ENCODE measurements at places on chromosomes 7 and 10.

DNA sequence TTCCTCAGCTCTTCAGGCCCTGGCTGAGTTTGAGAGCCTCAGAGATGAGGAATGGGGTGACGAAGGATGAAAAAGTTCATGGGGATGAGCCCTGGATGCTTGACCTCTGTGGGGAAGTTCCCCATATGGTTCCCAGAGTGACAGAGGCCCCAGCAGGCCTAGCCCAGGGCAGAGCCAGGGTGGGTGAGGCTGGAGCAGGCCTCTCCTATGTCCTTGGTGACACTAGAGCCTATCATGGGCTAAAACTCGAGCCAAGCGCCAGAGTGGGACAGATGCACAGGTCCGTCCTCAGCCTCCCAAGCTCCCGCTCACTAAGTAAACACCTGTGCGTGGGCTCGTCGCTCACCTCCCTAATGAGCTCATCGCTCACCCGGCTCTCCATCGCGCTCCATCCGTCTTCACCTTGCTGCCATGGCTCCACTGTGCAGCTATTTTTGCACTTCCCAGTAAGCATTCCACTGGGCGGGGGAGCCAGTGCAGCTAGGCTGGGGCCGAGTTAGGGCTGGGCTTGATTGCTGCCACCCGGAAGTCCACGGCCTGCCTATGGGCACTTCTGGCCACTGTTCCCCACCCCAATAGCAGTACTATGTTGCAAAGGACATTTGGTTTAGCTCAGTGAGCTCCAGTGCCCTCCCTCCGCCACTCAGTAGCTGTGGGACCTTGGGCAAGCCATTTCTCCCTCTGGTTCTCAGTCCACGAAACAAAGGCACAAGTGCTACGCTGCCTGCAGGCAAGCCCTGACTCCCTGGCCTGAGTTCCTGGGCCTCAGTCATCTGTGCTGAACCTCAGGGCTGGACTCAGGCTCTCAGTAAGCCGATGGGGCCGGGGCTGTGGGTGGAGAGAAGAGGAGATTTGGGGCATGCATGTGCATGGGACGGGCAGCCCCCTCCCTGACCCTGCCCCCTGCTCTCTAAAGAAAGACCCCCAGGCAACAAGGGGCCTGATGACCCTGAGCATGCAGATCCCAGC, 117.3 kb upstream of the PCBD1 start:
- no peak for DNase-seq

DNA sequence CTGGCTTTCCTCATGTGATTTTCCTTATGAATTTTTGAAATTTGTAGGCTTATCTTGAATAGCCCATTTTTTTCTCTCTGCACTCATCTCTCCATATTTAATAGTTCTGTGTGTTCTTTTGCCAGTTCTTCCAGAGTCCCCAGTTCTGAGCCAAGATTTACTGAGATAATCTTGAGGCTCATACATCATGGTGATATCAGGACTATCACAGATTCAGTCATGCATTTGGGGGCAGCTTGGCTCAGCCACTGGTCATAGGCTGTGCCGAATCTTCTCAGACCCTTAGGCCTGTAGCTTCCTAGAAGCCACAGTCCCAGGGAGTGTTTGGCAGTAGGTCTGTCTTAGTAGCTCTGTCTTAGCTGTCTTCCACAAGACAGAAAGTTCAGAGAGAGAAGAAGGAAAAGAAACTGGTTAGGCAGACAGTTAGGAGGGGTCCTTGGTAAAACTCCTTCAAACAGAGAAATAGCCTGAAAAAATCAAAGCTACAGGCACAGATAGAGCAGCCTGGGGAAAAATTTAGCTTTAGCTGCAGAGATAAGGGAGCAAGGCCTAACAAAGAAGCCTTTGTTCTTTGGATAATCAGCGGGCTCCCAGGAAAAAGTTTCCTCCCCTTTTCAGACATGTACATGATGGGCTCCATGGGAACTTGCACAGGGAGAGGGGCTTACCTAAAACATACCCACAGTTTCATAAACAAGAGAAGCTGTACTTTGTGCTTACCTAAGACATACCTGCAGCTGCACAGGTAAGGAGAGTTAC, 29.1 kb downstream of the FAS start:
- DNase-seq: no peak

DNA sequence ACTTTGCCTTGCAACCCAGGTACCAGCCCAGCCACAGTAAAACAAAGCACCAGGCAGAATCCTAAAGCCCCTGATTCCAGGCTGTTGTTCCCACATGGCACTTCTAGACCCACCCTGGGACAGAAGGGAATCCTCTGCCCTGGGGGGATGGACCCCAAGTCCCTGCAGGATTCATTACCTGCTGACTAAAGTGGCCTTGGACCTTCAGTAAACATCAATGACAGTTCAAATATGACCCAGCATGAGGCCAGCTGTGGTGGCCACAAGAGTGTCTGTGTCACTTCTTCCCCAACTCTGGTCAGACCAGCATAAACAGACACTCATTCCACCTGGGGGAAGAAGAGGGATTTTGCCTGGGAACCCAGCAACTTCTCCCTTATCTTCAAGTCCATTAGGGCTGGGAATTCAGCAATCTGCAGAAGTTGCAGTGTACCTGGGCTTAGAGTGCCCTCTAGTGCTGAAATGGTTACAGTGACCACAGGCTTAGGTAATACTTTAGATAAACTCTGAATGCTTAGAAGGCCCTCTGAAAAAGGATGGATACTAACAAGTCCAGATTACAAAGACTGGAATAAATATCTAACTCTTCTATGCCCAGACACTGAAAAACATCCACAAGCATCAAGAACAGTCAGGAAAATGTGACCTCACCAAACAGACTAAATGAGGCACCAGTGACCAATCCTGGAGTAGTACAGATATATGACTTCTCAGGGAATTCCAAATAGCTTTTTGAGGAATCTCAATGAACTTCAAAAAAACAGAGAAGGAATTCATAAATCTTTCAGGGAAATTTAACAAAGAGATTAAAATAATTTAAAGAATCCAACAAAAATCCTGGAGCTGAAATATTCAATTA, 108.5 kb upstream of the TMEM168 start:
- DNase-seq: no peak

DNA sequence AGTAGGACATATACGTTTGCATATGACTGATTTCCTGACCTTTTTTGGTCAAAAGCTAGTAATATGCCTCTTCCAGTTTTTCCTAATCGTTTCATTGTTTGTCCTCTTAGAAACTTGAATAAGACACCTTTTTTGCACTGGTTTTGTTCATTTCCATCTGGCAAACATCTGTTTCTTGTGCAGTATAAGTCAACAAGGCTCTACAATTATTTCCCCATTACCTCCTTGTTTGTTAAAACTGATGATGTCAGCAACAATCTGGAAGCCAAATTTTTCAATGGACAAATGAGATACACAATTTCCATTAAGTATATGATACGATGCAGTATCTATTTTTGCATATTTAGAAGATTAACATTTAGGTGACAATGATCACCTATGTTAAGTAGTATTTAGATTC, 148.8 kb downstream of the NRBF2 start:
- DNase-seq: no peak

- no peak for DNase-seq
Observed at GRCh38 chr10:94214481-94214893, 148.3 kb downstream of the NOC3L start.

DNA sequence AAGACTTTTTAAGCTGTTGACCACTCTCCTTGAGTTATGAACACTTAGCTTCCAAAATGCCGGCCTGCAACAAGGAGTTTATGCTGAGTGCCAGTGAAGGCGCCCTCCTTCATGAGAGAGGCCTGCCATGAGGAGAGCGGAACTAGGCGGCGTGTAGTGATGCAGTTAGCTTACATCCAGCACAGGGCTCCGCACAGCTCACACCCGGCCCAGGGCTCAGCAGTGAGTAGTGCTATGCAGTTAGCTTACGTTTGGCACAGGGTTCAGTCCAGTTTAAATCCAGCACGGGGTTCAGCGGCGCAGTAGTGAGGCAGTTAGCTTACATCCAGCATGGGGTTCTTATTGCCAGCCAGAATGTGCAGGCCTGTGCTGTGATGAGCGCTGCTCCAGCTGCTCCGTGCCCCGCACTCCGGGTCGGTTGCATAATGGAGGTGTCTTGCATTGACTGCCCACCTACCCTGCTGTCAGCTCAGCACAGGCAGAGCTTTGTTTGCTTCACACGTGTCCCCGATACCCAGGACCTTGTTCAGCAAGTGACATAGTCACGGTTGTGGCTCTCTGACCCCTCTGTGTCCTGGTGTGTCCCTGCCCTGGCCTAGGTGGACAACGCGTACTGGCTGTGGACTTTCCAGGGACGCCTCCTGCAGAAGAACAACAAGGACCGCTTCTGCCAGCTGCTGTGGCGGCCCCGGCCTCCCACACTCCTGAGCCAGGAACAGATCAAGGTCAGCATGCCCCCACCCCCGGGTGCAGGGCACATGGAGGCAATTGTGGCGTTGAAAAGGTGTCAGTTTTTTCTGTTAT, 21.9 kb downstream of the EIF3B start:
- DNase-seq: no peak

- no peak for DNase-seq
Observed at GRCh38 chr7:139720705-139721231, 57.0 kb downstream of the HIPK2 start.

GRCh38 chr10:110209454-110209925, 2.1 kb downstream of the MXI1 start:
- DNase-seq: no peak

GRCh38 chr10:2201534-2202099, 464.3 kb upstream of the ADARB2 start:
- no peak for DNase-seq

GRCh38 chr10:86795353-86795752, 38.9 kb downstream of the BMPR1A start:
- DNase-seq: no peak

DNA sequence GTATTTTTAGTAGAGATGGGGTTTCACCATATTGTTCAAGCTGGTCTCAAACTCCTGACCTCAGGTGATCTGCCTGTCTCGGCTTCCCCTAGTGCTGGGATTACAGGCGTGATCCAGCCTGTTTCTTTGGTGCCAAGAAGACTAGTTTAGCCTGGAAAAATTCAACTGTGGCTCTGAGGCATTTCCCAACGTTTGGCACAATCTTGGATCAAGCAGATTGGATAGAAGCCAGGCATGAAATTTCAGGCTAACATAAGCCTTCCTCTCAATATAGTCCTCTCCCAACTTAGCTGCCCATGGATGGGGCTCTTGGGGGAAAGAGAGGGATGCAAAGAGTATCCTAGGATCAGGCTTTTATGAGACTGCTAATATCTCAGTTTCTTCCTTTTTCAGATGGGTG, 53.8 kb downstream of the APBB1IP start:
- no peak for DNase-seq

DNA sequence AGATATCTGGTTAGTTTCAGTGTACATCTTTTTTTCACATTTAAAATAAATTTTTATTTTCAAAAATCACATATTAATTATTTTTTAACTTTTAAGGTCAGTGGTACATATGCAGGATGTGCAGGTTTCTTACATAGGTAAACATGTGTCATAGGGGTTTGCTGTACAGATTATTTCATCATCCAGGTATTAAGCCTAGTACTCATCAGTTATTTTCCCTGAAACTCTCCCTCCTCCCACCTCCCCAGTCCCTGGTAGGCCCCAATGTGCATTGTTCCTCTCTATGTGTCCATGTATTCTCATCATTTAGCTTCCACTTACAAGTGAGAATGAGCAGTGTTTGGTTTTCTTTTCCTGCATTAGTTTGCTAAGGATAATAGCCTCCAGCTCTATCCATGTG, 323.0 kb downstream of the C7orf25 start:
- DNase-seq: no peak

GRCh38 chr10:60338002-60338564, 51.6 kb downstream of the ANK3 start:
- DNase-seq: no peak

DNA sequence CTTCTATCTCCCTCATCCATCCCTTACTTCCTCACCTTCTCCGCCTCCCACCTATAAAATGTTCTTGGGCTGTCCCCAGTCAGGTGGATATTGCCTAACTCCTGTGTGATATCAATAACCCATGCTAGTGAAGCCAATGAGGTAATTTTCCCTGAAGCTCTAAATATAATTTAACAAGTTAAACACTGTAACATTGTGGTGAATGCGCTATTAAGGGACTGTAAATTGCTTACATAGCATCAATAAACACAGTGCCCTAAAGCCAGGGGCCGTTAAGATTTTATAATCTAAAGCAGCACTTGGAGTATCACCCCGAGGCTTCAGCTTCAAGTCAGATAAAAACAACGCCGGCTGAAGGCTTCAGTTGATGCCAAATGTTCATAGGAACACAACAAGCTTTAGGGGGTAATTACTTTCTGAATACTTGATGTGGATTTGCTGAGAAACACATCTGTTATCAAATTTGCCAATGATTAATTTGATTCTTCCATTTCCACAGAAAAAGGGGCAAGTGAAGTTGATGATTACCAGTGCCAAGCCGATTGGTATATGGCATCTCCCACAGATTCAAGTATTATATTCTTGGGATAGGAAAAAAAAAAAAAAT, 138.4 kb downstream of the CREB5 start:
- DNase-seq: no peak

- DNase-seq: no peak
Observed at GRCh38 chr7:98627413-98627790, 10.3 kb downstream of the NPTX2 start.

DNA sequence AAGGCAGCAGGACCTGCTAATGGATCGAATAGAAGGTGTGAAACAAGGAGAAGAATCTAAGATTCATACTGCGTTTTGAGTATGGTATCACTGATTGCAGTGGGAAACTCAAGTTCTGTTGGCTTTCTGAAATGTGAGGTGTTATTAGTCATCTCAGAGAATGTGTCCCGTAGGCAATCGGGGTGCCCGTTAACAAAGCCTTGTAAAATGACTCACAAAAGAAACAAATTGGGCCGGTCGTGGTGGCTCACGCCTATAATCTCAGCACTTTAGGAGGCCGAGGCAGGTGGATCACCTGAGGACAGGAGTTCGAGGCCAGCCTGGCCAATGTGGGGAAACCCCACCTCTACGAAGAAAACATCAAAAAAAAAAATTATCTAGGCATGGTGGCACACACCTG, 118.2 kb upstream of the C7orf33 start:
- no peak for DNase-seq

DNA sequence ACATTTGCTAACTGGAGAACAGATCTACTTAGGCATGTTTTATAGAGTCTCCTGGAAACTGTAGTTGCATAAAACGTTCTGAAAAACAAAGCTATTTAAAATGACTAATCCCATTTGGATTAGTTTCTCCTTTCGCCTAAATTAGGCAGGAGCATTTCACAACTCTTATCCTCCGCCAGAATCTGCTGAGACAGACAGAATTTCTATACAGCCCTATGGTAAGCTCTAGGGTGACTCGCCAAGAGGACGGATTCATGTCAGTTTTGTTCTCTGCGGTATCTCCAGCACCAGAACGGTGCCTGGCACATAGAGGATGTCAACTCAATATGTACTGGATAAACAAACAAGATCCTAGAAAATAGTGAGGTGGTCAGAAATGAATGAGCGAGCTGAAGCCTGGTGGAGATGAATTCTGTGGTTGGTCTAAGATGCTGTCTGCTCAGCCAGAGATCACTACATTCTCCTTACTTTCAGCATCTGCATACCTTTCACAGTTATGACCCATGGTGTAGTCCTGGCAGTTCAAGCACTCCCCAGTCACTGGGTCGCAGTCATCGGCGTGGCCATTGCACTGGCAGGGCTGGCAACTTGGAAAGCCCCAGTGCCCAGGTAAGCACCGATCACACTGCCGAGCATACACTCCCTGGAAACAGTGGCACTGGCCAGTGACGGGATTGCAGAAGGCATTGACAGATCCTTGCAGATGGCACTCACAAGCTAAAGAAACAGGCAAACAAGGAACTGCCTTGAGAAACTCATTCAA, 44.0 kb downstream of the LAMB1 start:
- DNase-seq: no peak

GRCh38 chr7:68309806-68310205, 1288.5 kb upstream of the AUTS2 start:
- DNase-seq: no peak

GRCh38 chr10:100297242-100297641, 10.8 kb upstream of the BLOC1S2 start:
- no peak for DNase-seq

GRCh38 chr7:77239471-77239870, 39.9 kb upstream of the FGL2 start:
- no peak for DNase-seq
